NCI-H1930 (cell line): ENCODE measurements at places on chromosomes 5 and 9.

DNA sequence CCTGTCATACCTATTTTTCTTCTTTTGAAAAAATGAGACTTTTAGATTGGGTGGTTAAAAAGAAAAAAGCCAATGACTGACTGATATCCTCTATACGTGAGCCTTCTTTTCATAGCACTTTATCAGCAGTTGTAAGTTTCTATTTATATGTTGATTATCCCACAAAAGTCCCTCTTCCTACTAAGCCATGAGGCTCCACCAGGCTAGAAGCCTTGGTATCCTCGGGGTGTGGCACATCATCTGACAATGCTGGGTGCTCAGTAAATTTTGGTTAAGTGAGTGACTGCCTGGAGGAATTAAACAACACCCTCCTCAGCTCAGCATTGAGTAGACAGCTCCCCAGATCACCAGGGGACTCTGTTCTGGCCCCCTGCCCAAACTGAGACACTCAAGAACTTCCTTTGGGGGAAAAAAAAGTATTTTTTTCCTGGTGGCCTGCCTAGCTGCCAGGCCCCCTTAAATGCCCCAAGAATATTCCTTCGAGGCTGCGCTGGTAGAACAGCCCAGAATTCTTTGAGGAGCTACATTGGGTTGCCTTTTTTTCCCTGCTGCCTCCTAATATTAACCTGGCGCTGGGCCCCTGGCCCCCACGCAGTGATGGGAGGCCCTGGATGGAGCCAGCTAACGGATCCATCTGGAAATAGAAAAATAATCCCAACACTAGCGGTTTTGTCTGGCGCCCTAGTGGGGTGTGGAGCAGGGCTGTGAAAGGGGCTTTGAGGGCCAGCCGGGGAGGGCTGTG is 23.4 kb upstream of the COL27A1 start:
- DNase-seq, result no peak

DNA sequence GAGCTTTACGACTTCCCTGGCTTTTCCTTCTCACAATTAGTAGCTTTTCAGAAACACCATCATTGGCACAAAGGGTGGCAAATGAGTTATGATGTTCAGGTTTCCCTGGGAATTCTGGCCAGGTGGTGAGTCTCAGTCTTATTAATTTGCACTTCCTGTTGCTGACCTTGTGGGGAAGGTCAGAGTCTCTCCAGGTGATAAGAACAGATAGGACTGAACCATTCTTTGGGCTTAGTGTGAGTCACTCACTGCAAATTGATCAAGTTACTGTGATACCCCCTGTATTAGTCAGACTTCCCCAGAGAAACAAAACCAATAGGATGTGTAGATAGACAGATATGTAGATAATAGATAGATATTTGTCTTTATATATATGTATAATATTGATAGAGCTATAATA is 53.8 kb upstream of the RANBP3L start:
- no peak for DNase-seq

DNA sequence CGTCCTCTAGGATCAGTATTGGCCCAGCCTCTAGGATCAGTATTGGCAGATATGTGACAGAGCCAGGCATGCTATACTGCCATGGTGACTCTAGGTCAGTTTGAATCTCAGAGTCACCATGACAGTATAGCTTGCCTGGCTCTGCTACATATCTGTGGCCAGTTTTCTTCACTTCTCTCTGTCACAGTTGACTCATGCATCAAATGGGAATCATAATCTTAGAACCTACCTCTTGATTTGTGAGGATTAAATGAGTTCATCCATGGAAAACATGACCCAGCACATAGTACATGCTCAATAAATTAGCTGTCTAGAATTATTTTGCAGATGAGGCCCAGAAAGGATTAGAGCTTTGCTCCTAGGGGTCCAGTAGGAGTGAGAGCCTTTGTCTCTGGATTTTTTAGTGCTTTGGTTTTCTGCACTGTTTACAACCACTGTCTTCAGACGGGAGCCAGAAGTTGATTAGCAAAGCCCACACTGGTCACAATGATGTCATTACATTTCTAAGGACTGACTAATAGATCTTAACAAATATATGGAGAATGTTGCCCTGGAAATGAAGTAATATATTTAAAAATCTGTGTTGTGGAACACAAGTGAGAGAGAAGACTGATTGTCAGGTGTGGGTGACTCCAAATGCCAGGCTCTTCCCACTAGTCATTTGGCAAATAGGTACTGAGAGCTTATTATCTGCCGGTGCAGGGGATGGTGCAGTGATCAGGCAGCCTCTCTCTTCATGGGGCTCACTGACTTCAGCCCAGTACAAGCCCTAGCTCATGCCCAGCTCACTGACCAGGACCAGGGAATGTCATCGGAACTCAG is 76.0 kb downstream of the COL15A1 start:
- no peak for DNase-seq

DNA sequence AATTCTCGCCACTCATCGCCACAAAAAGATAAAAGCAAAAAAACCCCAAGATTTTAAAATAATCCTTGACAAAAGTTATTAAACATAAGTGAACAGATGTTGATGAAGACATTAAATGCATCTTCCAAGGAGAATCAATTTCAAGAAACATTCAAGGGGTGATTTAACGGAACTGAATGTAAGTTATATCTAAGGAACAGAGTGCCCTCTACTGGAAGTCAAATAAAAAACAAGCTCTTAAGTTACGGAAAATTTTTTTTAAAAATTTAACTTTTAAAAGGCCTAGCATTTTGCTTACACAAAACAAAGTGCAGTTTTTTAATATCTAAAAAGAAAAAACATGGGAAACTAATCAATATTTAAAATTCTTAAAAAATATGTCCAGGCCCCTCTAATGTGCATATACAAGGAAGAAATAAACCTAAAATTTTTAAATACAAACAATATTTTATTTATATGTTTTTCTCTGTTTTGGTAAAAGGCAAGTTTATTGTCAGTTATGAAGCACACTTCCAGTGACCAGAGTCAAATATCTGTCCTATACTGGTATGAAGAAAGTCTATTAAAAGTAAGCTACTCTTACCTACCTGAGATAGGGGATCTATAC is 28.0 kb downstream of the TEX10 start:
- DNase-seq, result no peak

DNA sequence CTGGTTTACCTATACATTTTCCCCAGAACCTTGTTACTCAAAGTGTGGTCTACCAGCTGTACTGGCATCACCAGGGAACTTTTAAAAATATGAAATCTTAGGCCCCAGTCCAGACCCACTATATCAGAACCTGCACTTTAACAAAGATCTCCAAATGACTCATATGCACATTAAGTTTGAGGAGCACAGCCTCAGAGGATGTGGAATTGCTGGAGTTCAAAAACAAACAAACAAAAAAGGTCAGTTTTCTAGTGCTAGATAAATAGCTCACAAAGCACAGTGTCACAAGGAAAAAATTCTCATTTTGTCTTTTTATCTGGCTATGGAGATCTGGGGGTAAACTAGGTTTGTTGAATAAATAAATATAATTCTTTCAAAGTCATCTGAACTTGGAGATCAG is 68.9 kb upstream of the ANKRD55 start:
- no peak for DNase-seq
